D341Med (cell line): ENCODE measurements at places on chromosomes 7 and 10.

DNA sequence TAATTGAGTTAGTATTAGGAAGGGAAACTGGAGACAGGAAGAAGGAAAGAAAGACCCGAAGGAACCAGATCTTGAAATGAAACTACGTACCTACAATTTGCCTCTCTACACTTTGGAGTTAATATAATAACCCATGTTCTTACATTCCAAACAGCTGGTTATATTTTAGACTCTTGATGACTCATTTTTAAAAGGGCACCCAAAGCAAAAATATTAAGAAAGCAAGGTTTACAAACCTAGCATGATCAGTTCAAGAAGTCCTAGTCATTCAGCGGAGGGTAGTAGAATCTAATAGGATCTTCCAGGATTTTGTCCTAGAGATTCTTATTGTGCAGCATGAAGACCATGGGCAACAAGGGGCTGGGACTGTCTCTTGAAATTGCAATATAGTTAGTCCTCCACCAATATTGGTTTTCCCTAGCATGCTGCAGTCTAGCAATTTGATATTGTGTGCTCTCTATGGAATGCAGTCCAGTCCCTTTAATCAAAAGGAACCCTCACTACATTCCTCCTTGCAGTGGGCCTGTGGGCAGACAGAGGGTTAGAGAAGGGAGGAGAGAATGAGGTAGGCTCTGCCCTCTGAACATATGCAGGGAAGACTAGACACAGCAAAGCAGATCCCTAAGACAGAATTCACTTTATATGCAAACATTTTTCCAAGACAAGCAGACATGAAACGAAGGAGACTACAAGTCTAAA lies 230.3 kb downstream of the INHBA start:
- DNase-seq: no peak

- no peak for DNase-seq
Measured at GRCh38 chr7:22868509-22868908, 45.9 kb upstream of the TOMM7 start.

DNA sequence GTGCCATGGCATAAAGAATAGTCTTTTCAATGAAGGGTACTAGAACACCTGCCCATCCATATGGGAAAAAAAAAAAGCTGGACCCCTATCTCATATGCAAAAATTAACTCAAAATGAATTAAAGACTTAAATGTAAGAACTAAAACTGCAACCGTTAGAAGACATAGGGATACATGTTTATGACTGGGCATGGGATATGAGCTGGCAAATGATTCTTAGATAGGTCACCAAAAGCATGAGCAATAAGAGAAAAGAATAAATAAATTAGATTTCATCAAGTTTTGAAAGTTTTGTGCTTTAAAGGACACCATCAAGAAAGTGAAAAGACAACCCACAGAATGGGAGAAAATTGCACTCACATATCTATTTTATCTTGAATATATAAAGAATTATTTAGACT lies 222.0 kb downstream of the ADK start:
- no peak for DNase-seq

- no peak for DNase-seq
Measured at GRCh38 chr10:108052981-108053380, 888.5 kb upstream of the SORCS1 start.

DNA sequence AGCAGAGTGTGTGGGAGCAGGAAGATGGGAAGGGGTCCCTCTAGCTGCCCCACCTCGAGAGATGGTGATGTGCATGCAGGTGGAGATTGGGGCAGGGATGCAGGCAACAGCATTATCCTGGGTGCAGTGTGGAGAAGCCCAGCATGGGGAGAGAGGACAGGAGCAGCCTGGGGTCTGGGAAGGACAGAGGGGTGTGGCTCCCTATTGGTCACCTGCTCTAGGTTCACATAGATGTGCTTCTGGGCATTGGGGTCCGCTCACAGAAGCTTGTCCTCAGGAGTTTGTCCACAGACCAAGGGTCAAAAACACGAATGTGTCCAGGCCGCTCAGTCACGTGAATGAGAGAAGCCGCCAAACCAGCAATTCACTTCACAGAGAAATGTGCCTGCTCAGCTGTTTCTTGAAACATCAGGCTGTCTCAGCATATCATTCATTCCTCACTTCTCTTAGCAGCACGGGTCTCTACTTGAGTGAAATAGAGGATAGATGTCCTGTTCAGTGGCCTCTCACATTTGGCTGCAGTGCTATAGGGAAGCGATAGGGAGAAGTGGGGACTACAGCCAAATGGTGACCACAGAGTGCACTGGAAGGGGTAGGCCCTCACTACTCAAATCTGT lies 11.5 kb upstream of the SLC29A3 start:
- no peak for DNase-seq

GRCh38 chr7:40944981-40945585 lies 757.8 kb downstream of the INHBA start:
- DNase-seq: no peak

DNA sequence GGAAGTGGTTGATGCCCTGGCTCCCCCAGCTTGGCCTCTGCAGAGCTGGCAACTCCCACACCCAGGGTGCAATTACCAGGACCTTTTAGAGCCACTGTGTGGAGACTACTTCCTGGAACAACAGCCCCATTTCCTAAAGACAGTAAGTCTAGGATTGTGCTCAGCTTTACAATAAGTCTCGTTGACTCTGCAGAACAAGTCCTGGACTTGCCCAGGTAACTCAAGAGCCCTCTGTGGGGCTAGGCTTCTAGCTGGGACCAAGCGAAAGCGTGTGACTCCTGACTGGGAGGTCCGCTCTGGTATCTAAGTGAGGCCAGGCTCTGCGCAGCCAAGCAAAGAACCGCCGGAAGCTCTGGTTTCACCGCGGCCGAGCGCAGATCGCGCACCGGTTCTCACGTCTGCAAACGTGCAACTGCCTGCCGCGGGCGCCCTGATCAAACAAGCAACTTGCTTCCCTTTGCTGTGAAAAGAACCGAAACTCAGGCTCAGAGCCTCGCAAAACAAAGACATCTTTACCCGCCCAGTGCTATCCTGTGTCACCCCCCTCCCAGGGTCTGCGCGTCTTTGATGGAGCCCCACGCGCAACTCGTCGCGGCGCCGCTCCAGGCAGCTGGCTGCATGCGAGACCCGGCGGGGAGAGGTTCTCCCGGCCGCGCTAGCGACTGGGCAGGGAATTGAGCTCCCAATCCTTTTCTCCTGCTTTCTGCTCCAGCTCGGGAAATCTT lies 4.4 kb upstream of the PDLIM1 start:
- no peak for DNase-seq

DNA sequence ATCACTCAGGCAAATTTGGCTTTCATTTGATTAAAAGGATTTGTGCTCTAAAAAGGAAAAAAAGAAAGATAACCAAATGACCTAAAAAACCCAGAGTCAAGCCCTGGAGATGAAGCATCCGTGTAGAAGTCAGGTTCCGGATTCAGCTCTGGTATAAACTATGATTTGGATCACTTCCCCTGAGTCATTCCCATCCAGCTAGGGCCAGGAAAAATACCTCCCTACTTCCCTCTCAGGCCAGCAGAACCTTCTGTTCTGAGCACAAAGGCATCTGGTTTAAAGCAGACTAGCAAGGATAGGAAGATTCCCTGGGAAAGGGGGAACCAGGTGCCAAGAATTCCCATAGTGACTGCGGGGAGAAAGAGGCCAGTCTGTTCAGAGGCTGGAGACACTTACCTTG lies 25.7 kb upstream of the NDST2 start:
- DNase-seq: no peak

DNA sequence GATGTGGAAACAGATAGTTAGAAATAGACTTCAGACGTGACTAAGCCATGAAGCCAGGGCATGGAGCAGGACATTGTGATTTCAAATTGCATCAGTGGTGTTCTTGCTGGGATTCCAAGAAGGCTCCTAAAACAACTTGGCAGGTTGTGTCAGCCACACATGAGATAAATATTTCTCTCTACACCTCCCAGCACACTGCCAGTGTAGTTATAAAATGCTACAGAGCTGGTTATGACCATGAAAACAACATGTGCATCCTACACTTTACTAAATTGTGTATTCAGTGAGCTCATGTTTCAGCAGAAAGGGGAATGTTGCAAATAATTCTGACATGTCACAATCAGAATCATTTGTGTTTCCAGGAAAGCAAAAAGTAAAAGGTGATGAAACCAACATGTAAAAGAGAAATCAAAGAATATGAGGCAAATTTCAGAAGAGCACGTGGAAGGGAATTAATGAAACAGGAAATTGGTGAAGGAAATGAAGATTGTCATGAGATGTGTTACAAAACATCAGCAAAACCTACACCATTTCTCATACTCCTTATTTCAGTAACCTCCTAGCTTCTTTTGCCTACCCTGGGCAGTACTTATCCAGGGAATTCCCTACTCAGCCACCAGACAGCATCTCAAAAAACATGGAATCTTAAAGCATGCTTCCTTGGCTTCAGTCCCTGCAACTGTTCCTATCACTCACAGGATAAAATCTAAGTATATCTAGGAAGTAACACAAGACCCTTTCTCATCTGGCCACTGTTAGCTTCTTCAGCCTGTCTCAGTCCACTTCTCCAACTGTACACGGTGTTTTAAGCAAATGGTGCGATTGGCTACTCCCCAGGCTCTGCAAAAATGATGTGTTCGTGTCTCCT lies 5.8 kb upstream of the CYP3A7 start:
- no peak for DNase-seq

GRCh38 chr10:107453561-107453960 lies 289.1 kb upstream of the SORCS1 start:
- no peak for DNase-seq

DNA sequence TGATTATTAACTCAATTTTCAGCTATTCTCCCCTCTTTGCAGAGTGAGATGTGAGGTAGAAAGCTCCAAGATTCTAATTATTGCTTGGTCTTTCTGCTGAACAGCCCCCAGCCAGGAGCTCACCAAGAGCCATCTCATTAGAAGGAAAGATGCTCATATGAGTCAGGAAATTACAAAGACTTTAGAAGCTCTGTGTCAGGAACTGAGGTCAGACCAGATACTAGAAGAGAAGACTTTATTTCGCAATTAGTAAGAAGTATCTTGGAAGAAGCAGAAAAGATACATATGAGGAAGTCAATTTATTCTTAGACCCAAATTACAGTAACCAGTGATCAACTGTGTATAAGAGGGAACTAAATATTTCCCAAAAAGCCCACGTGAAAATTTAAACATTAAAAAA lies 626.9 kb downstream of the ZWINT start:
- DNase-seq: no peak

- DNase-seq: no peak
Measured at GRCh38 chr7:111510062-111510461, 52.2 kb downstream of the IMMP2L start.

DNA sequence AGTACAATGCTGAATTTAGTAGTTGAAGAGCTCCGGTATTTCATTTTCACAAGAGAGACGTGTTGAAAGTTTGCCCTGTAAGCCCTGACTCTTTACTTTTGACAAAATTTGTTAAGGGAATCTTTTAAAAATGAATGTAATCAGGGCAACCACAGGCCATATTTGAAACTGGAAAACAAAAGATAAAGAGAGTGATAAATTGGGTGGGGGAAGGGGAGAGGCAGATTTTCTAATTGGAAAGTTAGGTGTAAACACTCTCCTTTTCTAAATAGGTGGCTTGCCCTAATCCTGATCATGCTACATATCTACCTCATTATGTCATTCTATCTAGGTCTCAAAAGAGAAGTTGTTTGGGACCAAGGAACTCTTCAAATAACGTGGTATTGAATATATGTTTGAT lies 90.7 kb downstream of the CABCOCO1 start:
- DNase-seq: no peak

DNA sequence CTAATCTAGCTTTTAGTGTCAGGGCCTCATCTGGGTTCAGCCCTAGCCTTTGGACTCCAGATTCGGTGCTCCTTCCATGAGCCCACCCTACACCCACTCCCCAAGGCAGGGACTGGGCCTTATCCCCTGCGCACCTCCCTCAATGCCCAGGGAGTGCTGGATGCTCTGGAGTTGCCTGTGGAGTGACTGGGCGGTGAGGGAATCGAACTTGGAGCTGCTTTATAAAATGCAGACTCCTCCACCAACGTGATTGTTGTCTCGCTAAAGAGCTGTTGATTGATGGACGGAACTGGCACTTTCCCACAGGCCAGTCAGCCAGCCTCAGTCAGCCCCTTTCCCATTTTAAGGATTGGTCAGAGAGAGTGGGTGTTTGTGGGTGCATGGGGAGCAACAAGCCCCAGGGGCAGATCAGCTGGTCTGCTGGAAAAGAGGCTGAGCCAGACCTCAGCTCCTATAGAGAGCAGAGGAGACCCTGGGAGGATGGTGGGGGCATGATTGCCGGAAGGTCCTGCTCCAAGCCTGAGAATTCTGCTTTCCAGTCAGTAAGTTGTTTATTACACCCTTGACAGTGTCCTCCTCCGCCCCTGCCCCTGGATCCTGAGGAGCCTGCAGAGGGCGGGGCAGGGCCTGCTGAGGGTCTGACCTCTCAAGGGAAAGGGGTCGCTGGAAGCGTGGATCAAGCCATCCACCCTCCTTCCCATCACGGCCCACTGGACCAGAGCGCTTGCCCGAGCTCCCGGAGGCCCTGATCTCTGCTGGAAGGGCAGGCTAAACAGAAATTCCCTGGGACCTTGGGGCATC lies 16.7 kb downstream of the UNC5B start:
- no peak for DNase-seq

DNA sequence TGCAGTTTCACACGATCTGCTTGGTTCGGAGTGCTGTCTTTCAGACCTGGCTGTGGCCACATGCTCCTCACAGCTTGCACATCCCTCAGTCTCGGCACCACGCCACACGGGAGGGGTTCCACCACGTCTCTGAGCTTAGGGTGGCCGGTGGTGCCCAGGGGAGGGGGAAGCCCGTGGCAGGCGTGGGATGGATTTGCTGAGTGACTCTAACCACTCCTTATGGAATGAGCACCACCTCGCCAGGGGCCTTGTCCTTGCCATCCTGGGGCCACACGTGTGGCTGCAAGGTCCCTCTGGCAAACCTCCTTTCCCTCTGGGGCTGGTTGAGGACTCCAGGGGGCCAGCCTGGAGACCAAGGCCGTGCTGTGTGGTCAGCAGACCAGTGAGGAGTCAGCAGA lies 29.1 kb upstream of the FAM20C start:
- DNase-seq: no peak

- DNase-seq: no peak
Measured at GRCh38 chr10:129883029-129883428, 81.0 kb downstream of the EBF3 start.

- DNase-seq: peak; percentile 83
Measured at GRCh38 chr7:101410743-101411507, 48.2 kb downstream of the COL26A1 start.

- DNase-seq: no peak
Measured at GRCh38 chr7:100914879-100915447, 19.3 kb upstream of the ACHE start.

GRCh38 chr7:138579671-138580070 lies 119.6 kb downstream of the TRIM24 start:
- DNase-seq: no peak

GRCh38 chr7:39088730-39089593 lies 111.3 kb downstream of the POU6F2 start:
- peak; percentile 51 for DNase-seq

- no peak for DNase-seq
Measured at GRCh38 chr10:128712661-128713400, 586.6 kb upstream of the MKI67 start.
